Fibroblast of the aortic adventitia (primary cell): ENCODE measurements at places on chromosomes 1 and 21. TPM values are rescaled to one million over a fixed set of nuclear protein-coding genes. Genes with fewer than 3 reads are reported as not detected.

NHLH1 gene
- total RNA-seq, result not detected in 2 replicates

KRTAP12-2 gene
- total RNA-seq, result not detected in 2 replicates

SDHC gene
- 52.1 and 56.5 TPM in 2 replicates for total RNA-seq

RHCE gene
- total RNA-seq, result 0.27 and 0.33 TPM in 2 replicates

MORN1 gene
- 8.2 and 11.8 TPM in 2 replicates for total RNA-seq

GPA33 gene
- not detected in 2 replicates for total RNA-seq

ATF3 gene
- total RNA-seq, result 4.2 and 5.2 TPM in 2 replicates

FYB2 gene
- not detected in 2 replicates for total RNA-seq

PGBD2 gene
- total RNA-seq, result 3.1 and 4.7 TPM in 2 replicates

C1QC gene
- total RNA-seq, result not detected in 2 replicates

ADCY10 gene
- total RNA-seq, result 0.09 and 0.25 TPM in 2 replicates

BACH1 gene
- 81.3 and 86.9 TPM in 2 replicates for total RNA-seq

WARS2 gene
- total RNA-seq, result 21.7 and 22.5 TPM in 2 replicates
